ENCODE measurements at places on chromosomes 4 and X.
A peak's percentile ranks its signal among the peaks of the same experiment; 100 is the strongest.

DNA sequence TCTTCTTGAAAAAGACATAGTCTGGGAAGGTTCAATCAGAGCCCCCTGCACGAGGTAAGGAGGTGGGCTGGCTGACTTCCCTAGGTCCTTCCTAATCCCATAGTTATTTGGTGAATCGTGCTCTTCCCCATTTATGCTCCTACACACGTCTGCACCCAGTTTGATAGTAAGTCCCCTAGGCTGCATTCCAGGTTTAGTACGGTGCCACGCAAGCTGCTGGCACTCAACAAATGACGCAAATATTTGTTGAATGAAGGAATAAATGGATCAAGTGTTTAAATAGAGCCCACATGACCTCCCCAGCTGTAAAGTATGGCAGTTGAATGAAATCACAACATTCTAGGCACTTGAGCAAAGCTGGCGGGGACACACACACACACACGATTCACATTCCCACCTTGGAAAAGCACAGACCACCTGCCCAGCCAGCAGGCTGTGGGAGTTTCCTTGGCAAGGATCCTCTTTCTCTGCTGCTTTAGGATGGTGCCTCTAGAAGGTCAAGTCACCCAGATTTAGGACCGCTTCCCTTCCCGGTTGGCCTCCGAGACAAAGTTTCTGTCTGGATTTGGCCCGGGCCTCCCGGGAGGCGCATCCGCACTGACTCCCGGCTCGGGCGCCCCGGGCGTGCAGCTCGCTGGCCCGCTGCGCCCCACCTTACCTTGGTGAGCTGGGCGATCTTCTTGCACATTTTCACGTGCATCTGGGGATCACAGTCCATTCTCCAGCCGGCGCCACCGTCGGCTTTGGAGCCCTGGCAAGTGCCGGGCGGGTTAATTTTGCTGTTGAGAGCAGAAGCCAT is 721 bp downstream of the FAM184B start:
- no peak for DNase-seq

DNA sequence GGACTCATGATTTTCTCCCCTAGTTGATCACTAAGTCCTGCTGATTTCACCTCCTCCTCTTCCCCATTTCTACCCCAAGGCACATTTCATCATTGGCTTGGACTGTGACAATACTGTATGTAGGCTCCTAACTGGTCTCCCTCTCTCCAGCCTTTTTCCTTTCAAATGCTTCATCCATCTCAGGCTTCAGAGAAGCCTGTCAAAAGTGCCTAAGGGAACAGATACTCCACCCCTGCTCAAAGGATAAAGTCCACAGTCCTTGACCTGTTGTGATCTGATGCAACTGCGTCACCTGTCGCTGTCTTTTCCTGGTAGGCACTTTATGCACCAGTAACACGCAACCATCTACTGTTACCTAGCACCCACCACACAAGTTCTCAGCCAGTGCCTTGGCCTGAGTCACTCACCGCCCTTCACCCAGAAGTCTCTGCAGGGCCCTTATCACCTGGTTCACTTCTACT is 12.8 kb downstream of the SCARB2 start:
- DNase-seq = no peak

- DNase-seq = no peak
Measured at GRCh38 chr4:84644087-84644486, 61.2 kb downstream of the CDS1 start.

DNA sequence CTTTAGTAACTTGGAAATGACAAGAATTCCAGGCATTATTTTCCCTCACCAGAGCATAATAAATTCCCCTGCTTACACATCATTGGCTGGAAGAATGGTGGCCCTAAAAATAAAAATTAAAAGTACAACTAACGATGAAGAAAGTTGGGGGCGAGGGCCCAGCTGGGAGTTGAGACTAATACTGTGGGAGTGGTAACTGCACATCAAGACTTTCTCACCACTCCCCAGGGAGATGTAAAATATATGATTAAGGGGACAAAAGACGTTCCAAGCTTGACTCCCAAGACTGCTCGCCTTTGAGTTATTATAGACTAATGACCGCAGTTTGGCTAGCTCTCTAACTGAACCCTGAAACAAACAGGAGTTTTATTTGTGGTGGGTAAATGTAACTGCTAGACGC is 30.0 kb downstream of the SMIM31 start:
- DNase-seq = no peak

DNA sequence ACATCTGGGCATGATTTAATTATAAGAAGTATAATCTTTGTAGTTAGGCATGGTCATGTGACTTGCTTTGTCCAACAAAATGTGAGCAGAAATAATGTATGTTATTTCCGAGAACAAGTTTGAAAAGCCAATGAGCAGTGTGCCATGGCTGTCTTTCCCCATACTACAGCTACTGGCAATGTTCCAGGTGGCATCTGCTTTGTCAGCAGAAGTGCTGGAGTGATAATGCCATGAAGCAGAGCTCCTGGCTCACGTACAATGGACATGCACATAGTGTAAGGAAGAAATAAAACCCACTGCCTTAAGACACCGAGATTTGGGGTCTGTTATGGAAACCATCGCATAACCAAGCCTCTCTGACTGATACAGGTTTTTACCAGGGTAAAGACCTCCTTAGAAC is 212.6 kb upstream of the RASGEF1B start:
- no peak for DNase-seq

DNA sequence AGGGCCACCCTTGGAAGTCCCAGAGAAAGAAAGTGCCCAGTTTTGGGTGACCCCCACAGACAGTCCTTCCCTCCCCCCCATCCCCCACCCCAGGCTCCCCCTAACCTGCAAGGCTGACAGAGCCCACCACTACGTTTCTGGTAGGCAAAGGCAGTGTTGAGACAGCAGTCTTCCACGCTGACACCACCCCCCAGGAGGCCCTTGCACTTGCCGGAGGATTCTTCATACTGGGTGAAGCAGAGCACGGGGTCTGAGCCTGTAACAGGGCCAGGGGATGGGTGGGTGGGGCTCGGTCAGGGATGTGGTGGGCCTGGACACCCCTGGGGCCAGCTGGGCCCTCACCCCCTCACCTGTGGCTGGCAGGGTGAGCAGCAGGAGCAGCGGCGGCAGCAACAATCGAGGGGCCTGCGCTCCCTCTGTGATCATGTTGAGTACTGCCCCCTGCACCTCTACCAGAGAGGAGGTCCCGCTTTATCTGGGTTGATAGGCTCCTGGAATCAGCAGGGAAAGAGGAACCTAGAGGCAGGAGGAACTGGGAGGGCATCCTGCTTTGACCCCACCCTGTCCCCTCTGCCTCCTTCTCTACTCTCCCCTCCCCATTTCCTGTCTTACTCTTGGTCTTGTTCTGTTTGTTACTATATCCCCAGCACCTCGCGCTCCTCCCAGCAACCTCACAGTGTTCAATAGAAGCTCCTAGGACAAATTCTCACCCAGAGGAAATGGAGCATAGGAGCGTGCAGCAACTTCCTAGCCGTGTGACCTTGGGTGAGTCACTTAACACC is at the start of gene CFP:
TSS of gene CFP (minus strand) at position 512 of the 782 bp plus-strand sequence. CDS start at position 426, 86 bp downstream.
- peak; percentile 13 for DNase-seq

DNA sequence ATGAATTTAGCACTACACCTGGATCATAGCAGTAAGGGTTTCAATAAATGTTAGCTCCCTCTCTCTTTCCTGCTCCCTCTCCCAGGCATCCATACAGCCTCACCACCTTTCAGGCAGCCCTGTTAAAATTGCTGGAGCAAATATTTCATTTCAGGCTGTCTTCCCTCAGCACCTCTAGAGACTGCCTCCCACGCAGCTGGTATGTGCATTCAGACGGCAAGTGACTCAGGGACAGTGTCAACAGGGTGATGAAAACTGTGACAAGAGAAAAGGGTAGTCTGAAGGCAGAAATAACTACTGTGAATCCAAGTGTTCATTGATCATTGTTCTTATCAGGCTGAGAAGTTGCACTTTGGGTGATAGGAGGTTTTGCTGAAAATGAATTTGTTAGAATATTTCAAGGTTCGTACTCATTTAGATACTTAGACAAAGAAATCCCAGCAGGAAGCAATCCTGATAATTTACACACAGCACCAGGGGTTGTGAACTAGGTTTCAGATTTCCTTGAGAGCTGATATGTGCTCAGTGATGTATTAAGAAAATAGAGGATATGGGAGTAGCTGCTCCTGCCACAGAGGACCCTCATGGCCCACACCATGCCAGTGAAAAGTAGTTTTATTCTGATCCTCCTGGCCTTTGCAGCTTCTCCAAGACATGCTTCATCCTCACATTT is 424.2 kb downstream of the FGF13 start:
- no peak for DNase-seq

All from CD4-positive, alpha-beta T cell treated with Interleukin-4 for 4 hours (primary cell).